Coronary artery (tissue), 2 donors: ENCODE measurements at places on chromosomes 12 and 14.

GRCh38 chr12:132489078-132489601, 811 bp upstream of the FBRSL1 start:
- DNase-seq: peak; percentile 80

DNA sequence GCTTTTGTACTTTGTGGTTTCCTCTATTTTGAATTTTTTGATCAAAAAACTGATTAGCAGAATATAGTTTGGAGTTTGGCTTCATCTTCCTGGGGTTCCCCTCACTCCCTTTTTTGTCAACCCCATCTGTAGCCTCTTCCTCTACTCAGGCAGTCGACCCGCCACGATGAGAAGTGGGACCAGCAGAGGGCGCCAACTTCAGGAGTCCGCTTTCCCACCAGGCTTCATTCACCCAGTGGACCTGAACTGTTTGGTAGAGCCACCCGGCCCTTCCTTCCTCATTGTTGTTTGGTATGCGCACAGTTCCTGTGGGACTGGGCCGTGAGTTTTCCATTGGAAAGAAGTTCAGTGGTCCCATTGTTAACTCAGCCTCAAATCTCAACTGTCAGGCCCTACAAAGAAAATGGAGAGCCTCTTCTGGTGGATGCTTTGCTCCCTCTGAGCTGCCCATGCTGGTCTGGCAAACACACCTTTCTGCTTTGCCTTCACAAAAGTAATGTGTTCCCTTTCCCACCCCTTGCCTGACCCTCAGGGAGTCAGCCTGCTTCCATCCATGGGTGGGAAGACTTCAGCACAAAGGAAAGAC, 21.7 kb downstream of the TMBIM6 start:
- no peak for DNase-seq

DNA sequence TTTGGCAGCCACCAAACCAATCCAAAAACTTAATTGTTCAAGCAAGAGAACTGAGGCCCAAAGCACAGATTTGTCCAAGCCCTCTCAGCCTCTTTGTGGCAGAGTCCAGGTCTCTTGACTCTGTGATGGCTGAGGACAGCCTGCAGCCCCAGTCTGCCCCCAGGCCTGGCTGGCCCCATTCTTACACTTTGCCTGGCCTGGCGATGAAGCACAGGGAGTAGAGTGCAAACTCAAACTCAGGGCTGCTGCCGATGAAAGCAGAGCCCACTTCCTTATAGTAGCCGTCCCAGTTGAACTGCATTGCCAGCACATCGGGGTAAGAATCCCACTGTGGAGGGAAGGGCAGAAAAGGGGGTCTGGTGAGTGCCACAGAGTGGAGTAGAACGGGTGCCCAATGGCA, 5.6 kb upstream of the RPAP3 start:
- no peak for DNase-seq

DNA sequence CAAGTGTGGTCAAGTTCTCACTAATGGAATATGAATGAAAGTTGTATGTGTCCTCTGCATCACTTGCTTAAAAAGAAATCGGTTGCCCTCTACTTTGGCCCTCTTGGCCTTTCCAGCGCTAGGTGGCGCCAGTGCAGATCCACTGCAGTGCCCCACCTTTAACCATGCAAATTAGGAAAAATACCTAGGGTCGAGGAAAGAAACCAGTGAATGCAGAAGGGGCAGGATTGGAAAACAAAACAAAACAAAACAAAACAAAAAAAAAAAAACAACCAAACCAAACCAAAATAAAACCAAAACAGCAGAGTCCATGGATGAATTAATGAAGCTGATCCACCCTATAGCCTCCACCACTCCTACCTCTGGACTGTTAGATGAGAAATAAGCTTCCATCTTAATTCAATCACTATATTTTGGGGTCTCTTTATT, 12.9 kb upstream of the NEMF start:
- no peak for DNase-seq

- no peak for DNase-seq
These were observed 5.5 kb upstream of the PAX9 start for GRCh38 chr14:36655963-36656686.

DNA sequence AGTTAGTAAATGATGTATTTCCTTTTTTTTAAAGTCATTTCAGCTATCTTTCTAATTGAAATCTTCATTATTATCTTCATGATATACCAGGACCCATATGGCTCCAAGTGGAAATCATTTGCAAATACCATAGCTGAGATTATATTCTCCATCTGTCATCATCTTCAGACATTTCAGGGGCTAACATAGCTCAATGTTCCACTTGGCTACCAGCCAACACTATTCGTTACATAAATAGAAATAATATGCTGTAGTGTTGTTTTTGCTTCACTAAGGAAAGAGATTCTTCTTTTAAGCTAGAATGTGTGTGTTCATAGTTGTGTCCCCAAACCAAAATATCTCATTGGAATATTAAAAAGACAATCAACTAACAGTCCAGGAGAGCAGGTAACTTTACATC, 225.1 kb downstream of the DIO2 start:
- no peak for DNase-seq

GRCh38 chr12:18221726-18222125, 39.6 kb upstream of the PIK3C2G start:
- DNase-seq: no peak

DNA sequence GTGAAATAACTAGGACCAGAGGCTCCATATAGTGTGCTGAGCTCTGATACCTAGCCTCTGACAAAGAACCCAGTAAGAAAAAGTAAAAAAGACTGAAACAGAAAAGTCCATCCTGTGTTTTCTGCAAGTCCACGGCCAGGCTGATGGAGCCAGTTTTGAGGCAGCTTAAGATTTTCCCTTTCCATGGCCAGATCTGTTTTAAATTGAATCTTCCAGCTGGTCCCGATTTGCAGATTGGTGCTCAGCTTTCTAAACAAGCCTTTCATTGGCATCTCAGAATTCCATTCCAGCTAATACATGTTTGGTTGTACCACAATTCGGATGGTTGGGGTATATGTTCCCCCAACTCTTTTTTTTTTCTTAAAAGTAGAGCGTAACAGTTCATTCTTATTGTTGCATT, 152.0 kb downstream of the DACT1 start:
- DNase-seq: no peak

DNA sequence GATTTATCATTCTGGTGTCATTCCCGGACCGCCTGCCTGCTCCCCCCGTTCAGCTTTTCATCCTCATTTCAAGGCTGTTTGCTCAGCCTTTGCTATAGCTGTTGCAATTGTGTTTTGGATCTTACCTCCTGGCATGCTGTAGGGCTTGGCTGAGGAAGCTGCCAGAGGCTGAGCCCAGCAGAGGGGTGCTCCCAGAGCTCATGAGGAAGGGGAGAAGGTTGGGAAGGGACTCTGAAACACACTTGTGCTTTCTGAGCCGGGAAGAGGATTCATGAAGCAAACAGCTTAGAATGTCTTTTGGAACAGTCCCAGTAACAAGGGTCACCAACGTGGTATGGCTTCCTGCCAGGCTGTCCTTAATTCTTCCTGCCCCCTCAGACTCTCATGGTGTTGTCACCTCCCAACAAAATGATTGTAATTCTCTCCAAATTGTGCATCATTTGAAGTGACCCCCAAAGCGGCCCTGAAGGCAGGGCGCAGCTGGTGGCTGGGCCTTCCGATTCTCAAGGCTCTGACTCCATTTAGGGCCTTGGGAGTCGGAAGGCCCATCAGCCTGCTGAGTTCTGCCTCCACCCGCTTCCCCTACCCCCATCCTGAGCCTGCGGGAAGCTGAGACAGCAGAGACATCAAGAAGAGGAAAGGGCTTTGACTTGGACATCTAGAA, 111.9 kb upstream of the ARHGAP5 start:
- DNase-seq: no peak

- no peak for DNase-seq
These were observed 67.3 kb downstream of the RCOR1 start for GRCh38 chr14:102659797-102660196.
